ENCODE measurements at places on chromosomes 7 and 10.
A peak's percentile ranks its signal among the peaks of the same experiment; 100 is the strongest.

DNA sequence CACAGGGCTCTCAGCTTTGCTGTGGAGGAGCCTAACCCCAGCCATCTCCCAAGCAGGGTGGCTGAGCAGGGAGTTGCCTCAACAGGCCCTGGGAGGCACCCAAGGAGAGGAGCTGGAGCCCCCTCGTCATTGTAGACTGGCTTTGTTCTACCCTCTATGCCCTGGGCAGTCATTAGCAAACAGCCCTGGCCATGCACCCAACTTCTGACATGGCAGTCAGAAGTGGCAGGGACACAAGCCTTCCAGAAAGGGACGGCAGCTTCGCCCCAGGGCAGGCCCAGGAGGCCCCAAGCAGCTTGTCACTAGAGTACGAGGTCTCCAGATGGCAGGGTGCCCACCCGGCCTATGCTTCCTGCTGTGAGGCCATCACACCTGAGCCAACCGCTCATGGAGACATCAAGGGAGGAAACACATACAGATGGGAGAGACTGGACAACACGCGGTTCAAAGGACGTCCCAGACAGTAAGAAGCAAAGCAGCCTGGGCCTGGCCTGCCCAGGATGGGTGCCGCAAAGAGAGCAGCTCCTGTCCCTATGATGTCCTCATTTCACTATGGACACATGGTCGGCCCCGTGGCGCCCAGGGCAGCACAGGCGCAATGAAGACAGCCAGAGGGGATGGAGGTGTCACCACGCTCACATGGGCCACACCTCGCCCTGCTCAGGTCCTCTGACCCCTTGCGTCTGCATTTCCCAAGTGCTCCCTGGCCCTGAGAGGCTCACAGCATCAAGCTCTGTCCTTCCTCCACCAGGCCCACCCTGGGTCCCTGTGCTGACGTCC is 190.9 kb upstream of the CXCL12 start:
- no peak for DNase-seq

GRCh38 chr10:18044976-18045720 is 93.4 kb downstream of the SLC39A12 start:
- peak; percentile 34 for DNase-seq

DNA sequence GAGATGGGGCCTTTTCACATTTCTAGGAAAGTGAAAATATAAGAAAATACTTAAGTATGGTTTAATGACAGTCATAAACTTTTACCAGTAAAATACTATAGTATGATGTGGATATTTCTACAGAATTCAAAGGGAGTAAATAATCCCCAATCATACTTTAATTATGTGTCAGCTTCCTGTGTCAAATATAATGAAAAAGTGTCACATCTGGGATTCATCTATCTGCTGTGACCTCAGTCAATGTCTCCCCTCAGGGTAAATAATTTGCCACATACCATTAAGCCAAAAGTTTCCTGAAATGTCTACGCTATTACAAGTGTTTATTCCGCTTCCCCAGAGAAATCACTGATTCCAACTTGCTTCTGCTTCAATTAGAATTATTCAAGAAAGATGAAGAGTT is 110.5 kb downstream of the ITGA8 start:
- peak; percentile 56 for DNase-seq

DNA sequence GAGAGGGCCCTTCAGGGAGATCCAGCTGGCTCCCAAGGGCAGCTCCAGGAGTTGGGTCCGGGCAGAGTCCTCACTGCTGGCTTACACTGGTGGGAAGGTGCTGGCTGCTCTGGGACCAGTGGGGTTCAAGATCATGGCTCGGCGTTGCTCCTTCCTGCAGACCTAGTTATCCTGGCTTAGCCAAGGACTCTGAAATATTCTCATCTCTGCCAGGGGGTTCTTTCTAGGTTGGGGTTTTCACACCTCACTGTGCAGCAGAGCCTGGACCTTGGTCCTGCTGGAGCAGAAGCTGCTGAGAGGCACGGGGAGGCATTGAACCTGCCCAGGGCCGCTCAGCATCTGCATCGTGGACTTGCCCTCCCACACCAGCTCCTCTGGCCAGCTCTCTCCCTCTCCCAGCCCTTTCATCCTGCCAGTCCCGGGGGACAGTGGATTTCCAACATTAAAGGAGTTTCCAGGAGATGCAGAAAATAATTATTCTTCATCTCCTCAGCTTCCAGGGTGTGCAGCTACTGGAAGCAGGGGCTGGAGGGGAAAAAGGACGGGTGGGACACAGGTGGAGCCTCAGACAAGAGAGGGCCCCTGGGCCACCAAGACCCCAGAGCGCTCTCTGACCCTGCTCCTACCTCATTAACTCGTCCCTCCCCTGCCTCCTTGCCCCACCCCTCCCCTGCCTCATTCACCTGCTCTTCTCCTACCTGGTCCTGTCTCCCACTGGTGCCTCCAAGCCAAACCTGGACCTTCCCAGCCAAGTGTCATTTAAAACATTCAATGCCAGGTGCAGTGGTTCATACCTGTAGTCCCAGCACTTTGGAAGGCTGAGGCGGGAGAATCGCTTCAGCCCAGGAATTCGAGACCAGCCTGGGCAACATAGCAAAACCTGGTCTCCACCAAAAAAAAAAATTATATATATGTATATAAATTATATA is 42.5 kb downstream of the JAKMIP3 start:
- no peak for DNase-seq

- DNase-seq = no peak
Measured at GRCh38 chr10:72598769-72599701, 26.8 kb downstream of the MICU1 start.

DNA sequence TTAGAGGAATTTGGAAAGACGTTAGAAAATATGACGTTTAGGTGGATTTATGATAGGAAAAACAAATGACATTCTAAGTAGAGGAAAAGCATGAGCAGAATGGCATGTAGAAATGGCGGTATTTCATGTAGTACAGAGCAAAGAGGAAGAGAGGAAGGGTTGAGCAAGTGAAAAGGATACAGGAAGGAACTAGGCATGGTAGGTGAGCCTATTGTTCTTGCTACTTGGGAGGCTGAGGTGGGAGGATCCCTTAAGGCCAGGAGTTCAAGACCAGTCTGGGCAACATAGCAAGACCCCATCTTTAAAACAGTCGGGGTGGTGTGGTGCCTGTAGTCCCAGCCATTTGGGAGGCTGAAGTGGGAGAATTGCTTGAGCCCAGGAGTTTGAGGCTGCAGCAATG is 1.2 kb downstream of the GTPBP10 start:
- no peak for DNase-seq

GRCh38 chr10:3781468-3782145 is 3.4 kb downstream of the KLF6 start:
- peak; percentile 84 for DNase-seq

GRCh38 chr7:118839515-118839914 is 615.0 kb downstream of the ANKRD7 start:
- DNase-seq = no peak

DNA sequence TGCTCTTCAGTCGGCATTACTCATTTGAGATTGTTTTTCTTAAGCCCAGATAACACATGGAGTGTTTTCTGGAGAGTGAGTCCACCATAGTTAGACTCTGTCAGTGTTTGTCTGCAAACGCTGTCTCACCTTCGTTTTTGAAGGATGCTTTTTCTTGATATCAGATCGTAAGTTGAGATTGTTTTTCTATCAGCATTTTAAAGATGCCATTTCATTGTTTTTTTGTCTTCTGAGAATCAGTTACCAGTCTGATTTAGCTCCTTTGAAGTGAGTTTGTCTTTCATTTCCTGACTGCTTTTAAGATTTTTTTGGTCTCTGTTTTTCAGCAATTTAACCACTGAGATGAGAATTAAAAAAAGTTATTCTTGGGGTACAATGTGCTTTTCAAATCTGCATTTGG is 137.4 kb downstream of the WDR37 start:
- no peak for DNase-seq

- DNase-seq = no peak
Measured at GRCh38 chr7:26375726-26376174, 84.1 kb downstream of the SNX10 start.

DNA sequence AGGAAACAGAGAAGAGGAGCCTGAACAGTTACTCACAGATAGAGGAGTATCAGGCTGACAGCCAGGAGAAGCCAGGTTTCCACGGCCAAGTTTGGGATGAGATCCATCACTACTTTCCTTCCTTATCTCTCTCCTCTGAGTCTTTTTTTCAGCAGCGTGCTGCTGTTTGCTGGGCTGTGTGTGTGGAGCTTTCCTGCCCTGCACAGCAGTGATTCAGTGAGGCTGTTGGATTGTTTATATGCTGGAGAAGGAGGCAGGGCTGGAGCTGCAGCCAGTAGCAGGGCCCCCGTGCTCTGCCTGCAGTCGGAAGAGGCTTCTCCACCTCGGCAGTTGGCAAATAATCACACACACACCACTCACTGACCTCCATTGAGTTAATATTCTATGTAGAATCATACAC is at the start of gene CYP3A7:
TSS of gene CYP3A7 (minus strand) at position 210 of the 400 bp plus-strand sequence. CDS start at position 107, 103 bp downstream.
- no peak for DNase-seq

DNA sequence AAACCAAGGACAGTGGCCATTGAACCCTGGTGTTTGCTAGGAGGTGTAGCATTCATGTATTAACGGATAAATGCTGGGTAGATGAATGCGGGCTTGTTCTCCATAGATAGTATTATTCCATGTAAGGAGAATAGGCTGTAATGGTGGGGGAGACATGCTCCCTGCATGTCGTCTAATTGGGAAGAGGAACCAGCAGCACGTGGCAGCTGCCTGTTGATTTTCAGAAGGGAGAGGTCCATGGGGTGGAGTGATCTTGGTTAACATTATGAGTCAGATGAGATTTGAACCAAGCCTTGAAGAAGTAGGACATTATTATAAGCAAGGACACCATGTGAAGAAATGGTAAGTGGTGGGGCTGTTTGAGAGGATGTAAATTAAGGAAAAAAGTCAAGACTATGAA is 112.5 kb downstream of the WNT2 start:
- no peak for DNase-seq

DNA sequence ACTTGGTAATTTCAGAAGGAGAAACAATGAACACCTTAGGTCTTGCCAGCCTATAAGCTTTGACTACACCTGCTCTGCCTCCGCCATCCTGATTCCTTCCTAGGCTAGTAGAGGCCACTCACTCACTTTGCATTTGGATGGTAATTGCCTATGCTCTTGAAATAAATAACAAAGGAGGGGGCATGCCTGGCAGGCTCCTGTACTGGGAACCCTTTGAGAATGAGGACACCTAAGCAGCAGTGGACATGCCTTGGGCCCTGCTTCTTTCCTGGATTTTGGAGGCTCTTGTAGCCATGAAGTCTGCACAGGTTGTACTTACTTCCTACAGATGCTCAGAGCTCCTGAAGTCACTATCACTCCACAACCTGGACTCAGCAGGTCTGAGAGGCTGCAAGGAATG is 65.8 kb downstream of the BLNK start:
- DNase-seq = no peak

- DNase-seq = no peak
Measured at GRCh38 chr7:70595370-70595754, 536.6 kb upstream of the GALNT17 start.

DNA sequence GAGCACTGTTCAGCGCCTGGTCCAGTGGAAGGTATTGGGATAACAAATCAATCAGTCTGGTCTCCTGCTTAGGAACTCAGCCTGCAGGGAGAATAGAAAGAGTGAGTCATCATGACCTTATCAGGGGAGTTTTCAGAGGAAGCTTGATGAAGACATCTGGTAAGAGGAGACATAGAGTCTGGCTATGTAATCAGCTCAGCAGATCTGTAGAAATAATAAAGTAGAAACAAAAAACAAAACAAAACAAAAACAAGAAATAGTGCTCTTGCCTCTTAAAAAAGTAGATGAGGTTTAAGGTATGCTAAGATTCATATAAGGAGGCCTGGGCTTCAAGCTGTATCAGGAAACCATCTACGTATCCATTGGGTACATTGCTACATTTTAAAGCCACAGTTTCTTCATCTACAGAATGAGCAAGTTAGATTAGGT is 14.4 kb downstream of the TAS2R41 start:
- peak; percentile 63 for DNase-seq

DNA sequence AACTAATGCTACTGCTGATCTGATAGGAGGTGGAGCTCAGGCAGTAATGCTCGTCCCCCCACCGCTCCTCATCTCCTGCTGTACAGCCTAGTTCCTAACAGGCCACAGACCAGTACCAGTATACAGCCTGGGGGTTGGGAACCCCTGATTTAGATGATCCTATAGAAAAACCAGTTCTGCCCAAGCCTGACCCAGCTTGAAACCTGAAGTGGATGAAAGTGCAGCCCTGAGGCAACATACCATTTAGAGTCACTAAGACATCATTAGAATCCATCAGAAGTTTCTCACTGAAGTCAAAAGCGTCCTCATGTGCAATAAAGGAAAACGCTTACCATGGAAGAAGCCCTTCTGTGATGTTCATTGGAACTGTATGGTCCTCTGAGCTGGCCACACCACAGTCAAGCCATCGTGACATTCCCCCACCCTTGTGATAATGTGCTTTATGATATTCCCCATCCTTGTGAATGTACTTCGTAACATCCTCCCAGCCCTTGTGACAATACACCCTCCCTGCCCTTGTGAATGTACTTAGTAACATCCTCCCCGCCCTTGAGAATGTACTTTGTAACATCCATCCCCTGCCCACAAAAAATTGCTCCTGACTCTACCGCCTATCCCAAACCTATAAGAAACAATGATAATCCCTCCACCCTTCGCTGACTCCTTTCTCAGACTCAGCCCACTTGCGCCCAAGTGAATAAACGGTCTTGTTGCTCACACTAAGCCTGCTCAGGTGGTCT is 65.9 kb upstream of the HECTD2 start:
- no peak for DNase-seq

GRCh38 chr7:96308253-96308949 is 13.5 kb downstream of the SLC25A13 start:
- DNase-seq = no peak

DNA sequence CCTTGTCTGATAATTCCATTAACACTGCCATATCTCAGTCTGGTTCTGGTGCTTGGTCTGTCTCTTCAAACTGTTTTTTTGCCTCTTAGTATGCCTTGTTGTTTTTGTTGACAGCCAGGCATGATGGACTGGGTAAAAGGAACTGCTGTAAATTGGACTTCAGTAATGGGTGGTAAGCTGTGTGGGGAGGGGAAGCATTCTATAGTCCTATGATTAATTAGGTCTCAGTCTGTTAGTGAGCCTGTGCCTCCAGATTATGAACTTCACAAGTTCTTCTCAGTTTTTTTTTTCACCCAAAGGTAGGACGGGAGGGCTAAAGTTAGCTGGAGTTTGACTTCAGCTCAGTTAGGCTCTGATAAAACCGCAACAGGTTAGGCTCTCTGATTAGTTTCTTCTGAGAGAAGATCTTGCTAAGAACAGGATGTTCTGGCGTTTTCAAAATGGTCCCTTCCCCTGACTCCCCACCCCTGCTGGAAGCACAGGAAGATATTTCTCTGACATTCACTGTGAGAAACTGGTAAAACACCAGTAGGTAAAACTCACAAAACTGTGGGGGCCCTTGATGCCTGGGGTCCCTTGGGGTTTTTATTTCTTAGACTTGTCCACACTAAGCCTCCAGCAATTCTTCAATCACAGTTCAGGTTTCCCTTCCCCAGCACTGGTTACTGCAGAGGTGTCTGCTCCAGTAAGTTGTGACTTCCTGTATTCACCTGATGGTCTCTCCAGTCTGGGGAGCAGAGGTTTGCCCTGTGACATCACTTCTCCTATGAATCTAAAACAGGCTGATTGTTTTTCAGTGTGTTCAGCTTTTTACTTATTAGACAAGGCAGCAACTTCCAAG is 43.3 kb upstream of the CCDC71L start:
- DNase-seq = no peak
